ENCODE measurements at places on chromosomes 2 and 18. TPM values are rescaled to one million over a fixed set of nuclear protein-coding genes. Genes with fewer than 3 reads are reported as not detected.

The LYG2 gene
- total RNA-seq, result not detected

The TMEM178A gene
- total RNA-seq, result 1.4 TPM

The C2orf72 gene
- 0.22 TPM for total RNA-seq

The GALNT14 gene
- total RNA-seq, result 1.2 TPM

The CLEC4F gene
- total RNA-seq, result not detected

The RSAD2 gene
- total RNA-seq, result 1.5 TPM

The CRACDL gene
- total RNA-seq, result not detected

Data from uterine smooth muscle cell (primary cell).